SIG-M5 (cell line): ENCODE measurements at places on chromosomes 3 and 15.

- DNase-seq, result no peak
Observed at GRCh38 chr3:124288996-124289395, 297.1 kb upstream of the ROPN1 start.

GRCh38 chr3:157445857-157446256 is 9.2 kb downstream of the PTX3 start:
- peak; percentile 19 for DNase-seq

DNA sequence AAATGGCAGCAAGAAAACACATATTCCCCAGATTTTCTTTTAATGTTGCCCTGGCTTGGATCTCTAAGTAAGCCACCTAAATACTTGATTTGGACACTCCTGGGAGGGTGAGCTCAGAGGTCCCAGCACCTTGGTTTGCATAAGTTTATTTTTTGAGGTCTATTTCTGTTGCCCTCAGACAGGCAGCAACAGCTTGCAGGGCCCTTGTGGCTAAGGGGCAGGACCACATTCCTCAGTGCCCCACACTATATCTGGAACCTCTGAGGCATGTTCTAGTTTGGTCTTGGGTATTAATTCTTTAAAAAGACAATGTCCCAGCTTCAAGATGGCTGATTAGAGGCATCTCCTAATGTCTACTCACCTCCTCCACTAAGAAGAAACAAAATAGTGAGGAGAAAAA is 57.5 kb downstream of the IGSF11 start:
- no peak for DNase-seq

DNA sequence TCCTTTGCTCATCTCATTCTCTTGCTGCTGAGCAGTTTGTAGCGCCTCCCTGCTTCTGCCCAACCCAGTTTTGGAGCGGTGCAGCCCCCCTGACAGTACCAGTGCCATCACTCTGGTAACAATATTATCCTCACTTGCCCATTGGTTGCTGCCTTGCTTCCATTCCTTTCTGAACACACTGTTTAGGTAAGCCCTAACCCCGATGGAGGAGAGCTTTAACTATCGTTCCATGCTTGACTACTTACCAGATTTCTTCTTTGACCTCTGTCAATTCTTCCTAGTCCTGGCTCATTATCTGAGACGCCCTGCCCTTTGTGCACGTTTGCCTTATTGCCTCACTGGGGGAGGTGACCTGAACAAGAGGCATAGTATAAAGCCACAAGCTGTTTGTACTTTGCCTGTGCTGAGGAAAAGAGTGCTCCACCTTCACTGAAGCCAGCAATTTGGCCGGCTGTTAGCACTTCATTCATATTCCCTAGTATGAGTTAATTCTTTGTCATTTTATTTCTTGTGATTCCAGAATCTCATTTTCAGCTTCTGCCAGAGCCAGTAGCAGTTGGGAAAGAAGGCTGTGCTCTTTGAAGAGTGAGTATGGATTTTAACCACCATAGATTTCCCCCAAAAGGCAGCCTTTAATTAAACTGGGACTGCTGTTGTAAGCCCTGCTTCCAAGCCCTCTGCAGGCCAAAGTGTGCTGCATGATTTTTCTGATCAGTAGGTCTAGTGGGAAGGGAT is 11.9 kb downstream of the ABHD6 start:
- no peak for DNase-seq

- no peak for DNase-seq
Observed at GRCh38 chr3:66196633-66197032, 24.2 kb upstream of the SLC25A26 start.

- peak; percentile 54 for DNase-seq
Observed at GRCh38 chr3:105907777-105908176, 39.0 kb upstream of the CBLB start.

DNA sequence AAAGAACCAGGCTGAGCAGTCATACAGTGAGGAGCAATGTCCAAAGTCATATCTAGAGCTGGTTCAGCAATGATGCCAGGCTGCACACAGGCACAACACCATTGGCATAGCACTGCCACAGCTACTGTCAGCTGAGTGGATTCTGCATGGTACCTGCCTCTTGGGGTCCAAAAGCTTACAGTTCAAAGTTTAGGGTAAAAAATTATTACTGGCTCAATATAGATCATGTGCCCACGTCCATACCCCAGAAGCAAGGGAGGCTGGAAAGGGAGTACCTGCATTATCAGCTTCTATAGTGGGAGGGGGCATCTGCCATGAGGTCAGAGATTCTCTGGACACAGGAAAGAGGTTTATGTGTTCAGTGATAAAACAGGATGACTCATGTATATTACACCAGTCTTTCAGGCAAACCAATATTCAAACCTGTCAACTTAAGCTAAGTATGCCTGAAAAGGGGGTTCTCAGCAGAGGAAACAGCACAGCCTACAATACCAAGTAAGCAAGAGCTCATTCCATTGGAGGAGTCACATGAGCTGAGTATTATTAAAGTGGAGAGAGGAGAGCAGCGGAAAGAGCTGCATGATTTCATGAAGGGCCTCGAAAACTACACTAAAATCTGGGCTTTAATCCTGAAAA is 99.0 kb downstream of the ANO10 start:
- no peak for DNase-seq

DNA sequence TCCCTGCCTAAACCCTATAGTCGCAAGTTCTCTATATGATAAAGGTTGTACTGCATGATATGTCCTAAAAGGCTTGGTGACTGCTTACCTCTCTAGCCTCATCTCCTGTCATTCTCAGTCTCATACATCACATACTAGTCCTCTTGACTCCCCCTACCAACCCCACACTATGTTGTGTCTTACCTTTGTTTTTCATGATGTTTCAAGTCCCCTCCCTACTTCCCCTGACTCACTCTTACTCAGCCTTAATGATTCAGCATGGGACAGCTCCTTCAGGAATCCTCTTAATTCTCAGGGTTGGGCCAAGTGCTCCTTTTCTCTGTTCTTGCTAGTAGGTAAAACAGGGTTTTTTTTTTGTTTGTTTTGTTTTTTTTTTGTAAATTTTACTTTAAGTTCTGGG is 49.6 kb downstream of the SLMAP start:
- no peak for DNase-seq

GRCh38 chr3:11434017-11434526 is 161.9 kb downstream of the ATG7 start:
- DNase-seq, result no peak

GRCh38 chr3:11969986-11970385 is 34.2 kb upstream of the SYN2 start:
- DNase-seq, result no peak

DNA sequence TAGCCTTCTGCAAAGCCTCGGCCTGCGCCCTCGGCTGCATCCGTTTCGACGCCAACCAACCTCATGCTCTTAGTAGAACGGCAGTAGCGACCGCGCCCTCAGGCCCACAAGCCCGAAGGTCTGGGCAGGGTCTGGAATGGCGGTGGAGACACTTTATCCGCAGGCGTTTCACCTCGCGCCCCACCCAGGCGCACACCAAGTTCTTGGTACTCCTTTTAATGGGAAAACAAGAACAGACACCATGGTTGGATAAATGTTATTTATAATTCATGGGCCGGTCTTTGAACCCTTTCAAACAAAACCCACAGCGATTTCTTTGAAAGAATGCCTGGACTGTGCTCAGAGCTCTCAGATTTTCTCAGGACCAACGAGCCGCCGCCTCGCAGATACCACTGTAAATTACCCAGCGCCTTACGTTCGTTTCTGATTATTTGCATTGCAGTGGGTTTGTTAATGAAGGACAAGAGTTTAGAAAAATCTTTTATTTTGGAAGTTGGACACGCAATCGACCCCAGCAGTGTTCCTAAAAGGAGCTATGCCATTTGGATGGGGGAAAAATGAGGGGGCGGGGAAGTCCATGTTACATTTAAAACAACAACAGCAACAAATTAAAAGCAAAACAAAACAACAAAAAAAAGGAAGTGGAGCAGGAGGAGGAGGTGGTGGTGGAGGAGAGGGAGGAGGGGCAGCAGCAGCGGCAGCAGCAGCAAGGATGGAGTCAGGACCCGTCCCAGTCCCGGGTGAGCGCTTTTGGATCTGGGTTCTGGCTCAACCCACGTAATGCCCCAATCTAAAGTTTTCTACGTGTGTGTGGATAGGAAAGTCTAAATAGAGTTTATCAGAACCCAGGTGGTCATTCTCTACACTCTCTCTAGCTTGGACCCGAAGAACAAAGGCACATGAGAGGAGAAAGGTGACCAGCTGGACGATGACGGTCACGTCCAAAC is 993 bp upstream of the ISL2 start:
- no peak for DNase-seq
